Stimulated activated CD8-positive, alpha-beta memory T cell treated with anti-CD3 and anti-CD28 coated beads, Interleukin-15, amount 100 ng/mL, for 48 hours (primary cell): ENCODE measurements at places on chromosomes 5 and 9.

- no peak for DNase-seq
These were observed 8.6 kb downstream of the TEK start for GRCh38 chr9:27117489-27118135.

DNA sequence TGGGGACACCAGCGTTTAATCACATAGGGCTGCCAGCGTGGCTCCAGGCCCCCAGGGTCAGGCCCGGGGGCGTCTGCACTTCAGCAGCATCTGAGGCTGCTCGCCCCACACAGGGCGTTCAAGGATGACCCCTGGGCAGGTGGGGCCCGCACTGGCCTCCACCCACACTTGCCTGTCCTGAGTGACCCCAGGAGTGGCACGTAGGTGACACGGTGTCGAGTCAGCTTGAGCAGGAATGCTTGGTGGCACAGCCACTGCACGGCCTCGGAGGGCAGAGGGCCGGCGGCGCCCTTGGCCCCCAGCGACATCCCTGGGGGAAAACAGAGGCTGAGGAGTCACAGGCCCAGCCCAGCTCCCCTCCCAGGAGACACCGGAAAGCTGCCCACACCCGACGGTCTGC, 29.0 kb downstream of the SLC6A18 start:
- DNase-seq, result no peak

GRCh38 chr5:74693191-74693590, 8.2 kb downstream of the HEXB start:
- no peak for DNase-seq

GRCh38 chr9:102844716-102845115, 150.4 kb upstream of the CYLC2 start:
- no peak for DNase-seq

DNA sequence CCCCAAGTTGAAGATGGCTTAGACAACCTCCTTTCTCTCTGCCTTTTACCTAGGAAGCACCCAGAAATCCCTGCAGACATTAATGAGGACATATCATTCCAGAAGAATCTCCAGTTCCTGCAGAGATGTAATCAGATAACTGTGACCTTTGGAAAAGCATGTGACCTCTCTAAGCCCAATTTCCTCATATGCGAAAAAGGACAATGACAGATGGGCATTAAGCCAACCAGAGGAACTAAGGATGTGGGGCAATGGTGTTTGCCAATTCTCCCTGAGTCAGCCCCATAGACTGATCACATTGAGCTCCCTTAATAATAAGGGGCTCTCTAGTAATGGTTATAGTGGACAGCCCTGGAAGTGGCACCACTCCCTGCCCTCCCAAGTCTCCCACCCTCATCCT, 10.1 kb upstream of the FOXI1 start:
- no peak for DNase-seq

DNA sequence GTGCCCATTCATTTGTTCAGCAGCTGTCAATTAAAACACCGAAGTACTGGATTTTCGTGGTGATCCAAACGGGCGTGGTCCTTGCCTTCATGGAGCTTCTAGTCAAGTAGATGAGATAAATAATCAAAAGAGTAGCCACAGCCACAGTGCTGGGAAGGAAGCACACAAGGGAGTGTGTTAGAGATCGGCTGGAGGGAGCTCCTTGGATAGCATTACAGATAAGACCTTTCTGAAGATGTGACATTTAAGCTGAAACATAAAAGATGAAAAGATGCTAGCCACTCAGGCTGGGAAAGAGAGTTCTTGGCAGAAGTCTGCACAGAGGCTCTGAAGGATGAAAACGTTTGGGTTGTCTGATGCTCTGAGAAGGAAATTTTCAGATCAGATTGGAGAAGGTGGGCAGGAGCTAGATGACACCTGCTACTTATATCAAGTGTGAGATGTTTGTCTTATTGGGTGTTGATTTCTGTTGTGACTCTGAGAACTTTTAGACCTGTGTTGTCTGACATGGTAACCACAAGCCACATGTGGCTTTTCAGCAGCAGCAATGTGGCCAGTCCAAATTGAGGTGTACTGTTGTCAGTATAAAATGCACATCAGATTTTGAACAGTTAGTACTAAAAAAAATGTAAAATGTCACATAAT, 123.9 kb downstream of the TLE4 start:
- no peak for DNase-seq

DNA sequence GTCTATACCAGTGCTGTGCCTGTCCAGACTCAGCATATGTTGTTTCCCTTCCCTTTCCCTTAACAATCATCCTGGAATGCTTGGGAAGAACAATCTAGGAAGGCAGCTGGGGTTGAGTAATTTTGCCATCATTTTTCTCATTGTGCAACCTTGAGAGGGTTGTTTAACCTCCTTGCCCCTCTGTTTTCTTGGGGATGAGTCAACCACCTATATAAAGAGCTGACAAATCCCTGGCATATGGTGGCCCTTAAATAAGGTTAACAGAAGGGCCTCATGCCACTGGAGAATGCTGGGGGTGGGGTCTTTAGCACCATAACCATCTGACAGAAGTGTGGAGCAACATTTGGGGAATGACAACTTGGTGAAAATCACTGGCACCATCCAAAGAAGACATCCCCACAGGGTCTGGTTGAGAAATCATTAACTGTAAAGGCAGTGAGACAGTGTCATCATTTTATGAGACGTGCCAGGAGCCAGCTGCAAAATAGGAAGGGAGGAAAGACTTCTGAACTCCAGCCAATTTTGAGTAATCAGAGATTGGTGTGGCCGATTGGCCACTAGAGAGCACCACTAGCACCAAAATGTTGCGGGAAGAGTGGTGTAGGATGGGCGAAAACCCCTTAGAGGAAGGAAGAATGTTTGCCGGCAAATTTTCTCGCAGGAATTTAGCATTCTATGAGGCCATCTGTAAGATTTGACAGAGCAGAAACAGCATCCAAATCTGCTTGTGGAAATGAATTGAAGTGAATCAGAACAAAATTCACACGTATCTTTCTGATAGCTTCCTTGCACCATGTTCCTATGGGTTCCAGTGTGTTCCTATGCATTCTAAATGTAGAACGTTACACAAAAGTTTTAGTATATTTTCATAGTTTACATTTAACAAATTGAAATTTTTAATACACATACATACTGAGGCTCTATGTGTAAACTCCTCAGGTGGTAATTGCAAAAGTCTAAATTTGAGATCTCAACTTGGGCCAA, 113.8 kb downstream of the MSX2 start:
- DNase-seq, result no peak
